ENCODE measurements at places on chromosomes 6 and 20.
A peak's percentile ranks its signal among the peaks of the same experiment; 100 is the strongest.

- no peak for DNase-seq
Observed at GRCh38 chr6:3119040-3119723, 671 bp downstream of the BPHL start.

DNA sequence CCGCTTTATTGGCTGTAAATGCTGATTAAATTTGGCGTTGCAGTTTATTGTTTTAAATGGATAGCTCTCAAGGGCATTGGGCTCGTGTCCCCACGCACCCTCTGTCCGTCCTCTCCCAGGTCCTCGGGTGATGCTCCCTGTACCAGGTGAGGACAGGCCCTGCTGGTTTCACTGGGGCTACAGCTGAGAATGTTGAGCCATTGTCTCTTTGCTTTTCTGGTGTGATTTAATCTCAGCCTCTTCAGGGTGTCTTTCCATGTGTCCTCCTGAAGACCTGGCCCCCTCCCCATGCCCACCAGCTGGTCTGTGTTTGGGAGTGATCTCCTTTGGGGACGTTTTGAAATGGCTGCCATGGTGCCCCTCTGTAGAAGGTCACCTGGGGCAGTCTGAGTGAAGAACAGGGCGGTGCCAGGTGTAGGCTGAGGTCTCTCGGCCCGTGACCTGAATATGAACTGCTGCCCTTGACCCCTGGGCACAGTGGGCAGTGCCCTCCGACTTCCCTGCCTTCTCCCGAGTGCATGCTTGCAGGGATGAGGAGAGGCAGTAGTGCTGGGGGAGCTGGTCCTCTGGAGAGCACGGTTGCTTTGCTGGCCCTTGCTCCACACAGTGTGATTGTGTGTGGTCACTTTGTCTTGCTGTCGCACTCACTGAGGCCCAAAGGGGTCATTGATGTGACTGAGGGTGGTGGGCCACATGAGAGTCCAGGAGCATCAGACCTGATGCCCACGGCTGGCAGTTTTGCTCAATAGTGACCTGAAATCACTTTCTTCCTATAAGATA is 12.4 kb upstream of the C20orf204 start:
- DNase-seq = no peak

DNA sequence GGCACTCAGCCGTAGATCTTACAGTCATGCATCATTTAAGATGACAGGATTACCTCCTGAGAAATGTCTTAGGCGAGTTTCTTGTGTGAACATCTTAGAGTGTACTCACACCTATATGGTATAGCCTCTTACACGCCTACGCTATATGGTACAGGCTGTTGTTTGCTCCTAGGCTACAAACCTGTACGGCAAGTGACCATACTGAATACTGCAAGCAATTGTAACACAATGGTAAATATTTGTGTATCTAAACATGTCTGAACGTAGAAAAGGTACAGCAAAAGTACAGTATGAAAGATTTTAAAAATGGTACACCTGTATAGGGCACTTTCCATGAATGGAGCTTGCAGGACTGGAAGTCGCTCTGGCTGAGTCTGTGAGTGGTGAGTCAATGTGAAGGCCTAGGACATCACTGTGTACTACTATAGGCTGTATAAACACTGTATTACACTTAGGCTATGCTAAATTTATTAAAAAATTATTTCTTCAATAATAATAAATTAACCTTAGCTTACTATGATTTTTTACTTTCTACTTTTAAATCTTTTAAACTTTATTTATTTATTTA is 541 bp upstream of the IL20RA start:
- DNase-seq = no peak

- DNase-seq = no peak
Observed at GRCh38 chr20:2507464-2507863, 1.3 kb downstream of the ZNF343 start.

GRCh38 chr20:49594143-49594930 is 26.4 kb upstream of the PTGIS start:
- peak; percentile 22 for DNase-seq

- DNase-seq = no peak
Observed at GRCh38 chr6:110353457-110354001, 4.6 kb downstream of the METTL24 start.

GRCh38 chr20:48197066-48197465 is 411.8 kb upstream of the SULF2 start:
- DNase-seq = no peak

DNA sequence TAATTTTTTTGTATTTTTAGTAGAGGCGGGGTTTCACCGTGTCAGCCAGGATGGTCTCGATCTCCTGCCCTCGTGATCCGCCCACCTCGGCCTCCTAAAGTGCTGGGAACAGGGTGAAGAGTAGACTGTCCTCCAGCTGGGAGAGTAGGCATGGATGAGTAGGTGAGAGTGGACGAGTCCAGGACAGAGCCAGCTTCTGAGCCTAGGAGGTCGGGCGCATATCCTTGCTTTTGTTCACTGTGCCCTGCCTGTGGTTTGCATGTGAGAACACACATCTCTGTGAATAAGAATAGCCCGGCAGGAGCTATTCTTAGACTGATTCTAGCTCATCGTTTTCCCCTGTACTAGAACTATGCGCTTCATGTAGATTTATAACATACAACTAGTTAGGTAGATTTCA is 78.3 kb downstream of the RPP40 start:
- no peak for DNase-seq

GRCh38 chr6:154229786-154230185 is 126.8 kb downstream of the IPCEF1 start:
- peak; percentile 67 for DNase-seq

DNA sequence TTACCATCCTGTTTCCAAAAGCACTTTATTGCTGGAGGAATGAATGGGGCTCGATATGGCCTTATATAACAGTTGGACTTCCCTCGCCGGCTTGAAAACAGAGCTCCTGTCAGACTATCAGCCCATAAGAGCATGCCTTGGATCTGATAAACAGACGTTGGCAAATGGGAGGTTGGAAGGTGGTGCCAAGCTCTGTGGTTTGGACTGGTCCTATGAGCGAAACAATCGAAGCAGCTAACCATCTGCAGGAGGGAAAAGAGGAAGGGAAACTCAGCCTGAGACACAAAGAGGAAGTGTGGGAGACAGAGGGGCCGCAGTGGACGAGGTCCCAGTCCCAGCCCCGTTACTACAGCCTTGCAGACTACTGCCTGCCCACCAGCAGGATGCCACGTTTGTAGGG is 92.9 kb downstream of the TFAP2C start:
- no peak for DNase-seq

DNA sequence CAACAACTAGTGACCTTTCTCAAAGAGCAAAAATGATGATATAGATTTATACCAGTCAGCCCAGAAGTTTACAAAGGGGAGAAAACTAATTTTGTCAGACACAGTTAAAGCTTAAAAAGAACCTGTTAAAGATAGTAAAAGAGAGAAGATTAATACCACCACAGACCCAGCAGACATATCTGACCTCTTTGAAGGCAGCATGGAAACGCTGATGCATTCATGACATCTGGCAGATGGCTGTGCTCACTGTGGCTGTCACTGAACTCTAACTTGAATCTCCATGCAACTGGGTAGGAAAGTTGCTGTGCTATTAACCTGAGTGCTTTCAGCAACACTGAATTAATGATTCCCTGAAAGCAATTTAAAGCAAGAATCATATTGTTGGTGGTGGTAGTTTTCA is 159.8 kb upstream of the PRDM1 start:
- DNase-seq = no peak

DNA sequence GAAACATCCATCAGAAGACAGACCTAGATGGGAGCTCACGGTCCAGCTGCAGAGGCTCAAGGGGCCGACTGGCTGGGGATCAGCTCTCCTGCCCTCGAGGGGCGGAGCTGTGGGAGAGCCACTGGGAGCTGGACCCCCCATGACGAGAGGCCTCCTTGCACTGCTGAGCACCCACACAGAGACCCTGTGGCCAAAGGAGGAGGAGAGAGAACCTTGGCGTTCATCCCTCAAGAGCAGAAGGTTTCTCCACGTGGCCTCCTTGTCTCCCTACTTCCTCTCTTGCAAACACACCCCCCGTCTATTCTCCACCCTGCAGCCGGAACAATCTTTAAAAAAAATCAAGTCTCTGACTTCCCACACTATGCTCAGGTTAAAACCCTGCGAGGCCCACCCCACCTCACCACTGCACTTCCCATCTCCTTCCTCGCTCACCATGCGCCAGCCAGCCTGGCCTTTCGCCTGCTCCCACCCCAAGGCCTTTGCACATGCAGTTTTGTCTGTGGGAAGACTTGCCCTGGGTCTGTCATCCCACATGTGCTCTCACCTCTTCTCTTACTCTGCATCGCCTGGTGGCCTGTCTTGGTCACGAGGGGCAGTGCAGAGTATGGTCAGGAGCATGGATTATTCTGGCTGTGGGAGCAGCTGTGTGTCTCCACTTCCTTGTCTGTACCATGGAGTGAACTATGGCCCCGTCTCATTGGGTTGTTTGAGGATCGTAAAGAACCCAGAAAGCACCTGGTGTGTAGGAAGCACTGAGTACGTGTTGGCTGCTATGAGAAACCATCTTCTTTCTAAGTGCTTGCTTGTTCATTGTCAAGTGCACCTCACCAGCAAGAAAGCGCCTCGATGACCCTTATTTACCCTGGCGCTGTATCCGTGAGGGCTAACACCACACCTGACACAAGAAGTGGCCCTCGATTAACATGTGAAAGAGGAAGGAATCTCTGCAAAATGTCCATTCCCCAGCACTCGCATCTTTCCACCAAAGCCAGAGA is 32.9 kb downstream of the PMEPA1 start:
- no peak for DNase-seq

DNA sequence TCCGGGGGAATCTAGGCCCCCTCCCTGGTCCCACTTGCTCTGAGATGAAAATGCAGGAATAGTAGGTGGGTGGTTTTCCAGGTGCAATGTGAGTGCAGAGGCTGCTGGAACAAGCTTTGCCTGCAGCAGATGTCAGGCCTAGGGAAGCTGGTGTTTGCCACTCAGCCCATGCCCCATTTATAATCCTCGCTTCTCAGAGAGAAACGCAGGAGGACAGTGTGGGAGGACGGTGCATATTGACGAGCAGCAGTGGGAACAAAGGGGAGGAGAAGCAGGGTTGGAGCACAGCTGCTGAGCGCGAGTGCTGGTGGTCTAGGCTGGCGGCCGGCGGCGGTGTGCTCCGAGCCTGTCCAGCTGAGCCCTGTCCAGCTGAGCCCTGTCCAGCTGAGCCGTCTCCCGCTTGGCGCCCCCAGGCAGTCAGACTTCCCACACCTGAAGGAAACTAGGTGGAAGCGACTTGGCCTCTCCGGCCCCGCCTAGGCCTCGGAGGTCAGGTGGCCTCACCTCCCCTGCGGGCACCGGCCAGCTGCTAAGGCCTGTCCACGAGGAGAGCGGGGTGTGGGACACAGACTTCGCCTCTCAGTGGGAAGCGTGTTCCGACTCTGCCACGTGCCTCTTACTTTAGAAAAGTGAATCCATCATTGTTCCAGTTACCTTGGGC is 49.7 kb upstream of the FRMD1 start:
- no peak for DNase-seq

DNA sequence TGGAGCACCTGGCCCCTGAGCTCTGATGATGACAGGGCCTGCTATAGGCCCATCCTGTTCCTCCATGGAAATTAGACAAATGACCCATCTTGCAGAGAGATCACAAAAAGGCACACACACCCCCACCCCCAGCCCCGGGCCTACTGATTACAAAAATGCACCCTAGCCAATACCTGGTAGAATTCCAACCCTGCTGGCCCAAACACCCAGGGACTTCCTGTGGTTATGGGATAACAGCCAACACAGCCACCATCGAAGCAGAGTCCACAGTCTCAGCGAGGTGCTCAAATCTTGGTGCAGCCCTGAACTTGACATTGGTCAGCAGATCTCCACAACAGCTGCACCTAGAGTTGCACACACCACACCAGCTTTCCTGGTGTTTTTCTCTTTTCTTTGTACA is 17.0 kb downstream of the NCR2 start:
- DNase-seq = no peak

- DNase-seq = no peak
Observed at GRCh38 chr6:40112350-40112749, 178.1 kb upstream of the MOCS1 start.

DNA sequence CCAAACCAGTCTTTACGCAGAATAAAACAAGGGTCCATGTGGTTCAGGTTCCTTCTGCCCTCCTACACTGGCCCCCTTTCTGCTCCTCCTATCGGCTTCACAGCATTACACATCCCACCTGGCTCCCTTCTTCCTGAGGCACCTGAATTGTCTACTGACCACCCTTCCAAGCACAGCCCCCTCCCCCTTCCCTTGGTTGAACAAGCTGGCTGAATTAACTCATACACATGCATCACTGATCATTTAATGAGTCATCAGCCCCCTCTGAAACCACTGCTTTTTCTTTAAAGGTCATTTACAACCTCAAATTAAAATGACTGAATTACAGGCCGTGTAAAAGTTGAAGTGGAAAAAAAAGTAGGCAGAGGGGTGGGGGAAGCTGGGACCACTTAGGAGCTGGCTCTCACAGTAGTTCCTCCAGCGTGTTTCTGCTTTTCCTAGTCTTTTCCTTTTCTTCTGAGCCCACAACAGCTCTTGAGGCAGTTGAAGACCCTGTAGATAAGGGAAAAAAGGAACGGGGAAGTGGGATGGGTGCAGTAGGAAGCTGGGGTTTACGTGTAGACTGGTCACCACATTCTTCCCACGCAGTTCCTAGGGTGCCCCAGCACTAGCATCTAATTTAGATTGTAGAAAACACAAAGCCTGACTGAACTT is 67.6 kb downstream of the FYN start:
- DNase-seq = peak; percentile 61

GRCh38 chr6:17881085-17881858 is 106.2 kb downstream of the KIF13A start:
- no peak for DNase-seq

GRCh38 chr20:17693444-17694001 is 6.2 kb upstream of the BANF2 start:
- DNase-seq = no peak

DNA sequence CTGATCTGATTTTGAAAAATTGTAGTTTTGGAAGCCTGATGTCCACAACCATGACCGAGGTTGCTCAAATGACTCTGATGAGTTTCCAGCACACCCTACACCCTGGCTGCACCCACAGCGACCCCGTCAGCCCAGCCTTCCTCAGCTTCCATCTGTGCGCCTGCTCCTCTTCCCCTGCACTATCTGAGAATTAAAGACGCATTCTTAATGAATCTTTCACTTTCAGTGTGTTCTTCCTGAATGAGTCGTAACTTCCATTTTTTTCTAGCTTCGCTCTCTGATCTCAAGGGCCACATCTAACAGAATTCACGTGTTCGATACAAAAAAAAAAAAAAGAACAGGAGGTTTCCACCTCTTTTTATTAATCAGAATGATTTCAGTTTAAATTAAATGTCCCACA is 21.3 kb upstream of the RREB1 start:
- peak; percentile 55 for DNase-seq

- no peak for DNase-seq
Observed at GRCh38 chr6:143513410-143513809, 1.9 kb upstream of the FUCA2 start.

All from activated naive CD4-positive, alpha-beta T cell treated with anti-CD3 and anti-CD28 coated beads, Interleukin-2, amount 50 U/mL, for 16 hours (primary cell).